ENCODE measurements at places on chromosomes 1 and 21.

DNA sequence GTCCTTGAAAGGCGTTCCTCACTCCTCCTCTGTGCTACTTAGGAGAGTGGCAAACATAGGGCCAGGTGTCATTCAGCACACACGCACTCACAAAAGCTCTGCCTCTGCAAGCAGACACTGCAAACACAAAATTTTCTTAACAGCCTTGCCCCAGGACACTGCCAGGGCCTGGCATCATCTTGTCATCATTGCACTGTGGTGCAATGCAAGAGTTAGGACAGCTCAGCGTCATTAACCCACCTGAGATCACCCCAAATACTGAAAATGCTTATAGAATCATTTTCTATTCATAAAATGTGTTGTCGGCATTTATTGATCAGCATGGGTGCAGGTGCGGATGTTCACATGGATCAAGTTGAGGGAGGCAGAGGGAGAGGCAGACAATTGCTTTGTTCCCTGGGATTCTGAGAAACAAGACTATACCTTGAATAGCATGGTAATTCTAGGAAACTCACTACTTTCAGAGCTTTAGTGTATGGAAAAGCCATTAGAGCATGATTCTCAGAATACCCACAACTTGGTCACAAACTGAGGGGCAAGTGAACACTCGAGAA is 3.0 kb downstream of the ADAM30 start:
- no peak for DNase-seq

DNA sequence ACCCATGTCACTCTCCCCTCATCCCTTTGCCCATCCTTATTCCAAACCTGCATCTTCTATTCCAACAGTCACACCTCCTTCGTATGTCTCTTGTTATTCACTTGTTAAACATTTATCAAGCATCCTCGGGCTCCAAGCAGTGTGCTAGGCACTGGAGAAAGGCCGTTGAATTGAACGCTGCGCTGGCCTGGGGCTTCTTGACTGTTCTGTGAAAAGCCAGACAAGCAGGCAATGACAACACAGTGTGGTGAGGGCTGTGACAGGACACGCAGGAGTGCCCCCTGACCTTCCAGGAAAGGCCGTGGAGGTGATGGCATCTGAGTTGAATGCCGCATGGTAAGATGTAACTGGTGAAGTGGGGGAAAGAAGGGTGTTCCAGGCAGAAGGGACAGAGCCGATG is 19.2 kb downstream of the ETV3 start:
- DNase-seq: no peak

DNA sequence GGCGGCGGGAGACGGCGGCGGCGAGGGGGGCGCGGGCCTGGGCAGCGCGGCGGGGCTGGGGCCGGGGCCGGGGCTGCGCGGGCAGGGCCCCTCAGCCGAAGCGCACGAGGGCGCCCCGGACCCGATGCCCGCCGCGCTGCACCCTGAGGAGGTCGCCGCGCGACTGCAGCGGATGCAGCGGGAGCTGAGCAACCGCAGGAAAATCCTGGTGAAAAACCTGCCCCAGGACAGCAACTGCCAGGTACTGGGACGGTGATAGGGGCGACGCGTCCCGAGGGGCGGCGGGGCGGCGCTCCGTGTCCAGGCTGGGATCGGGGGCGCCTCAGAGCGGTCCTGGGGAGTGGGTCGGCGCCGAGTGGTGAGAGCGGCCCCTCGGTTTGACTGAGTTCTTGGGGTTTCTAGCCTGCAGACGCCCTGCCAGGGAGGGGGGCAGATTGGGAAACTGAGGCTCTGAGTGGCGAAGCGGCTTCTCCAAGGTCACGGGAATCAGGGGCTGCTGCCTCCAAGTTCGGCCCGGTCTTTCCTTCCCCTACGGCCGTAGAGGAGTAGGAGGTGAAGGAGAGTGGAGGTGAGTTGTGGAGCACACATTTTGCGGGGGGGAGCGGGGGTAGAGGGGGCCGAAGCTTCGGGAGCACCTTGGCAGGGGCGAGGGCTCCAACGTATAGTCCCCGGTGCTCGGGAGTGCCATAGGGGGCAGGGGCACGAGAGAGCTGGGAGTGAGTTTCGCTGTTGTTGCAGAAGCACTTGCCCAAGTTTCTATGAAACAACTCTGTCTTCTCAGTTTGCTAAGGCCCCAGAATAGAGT is 508 bp downstream of the RAVER2 start:
- no peak for DNase-seq

DNA sequence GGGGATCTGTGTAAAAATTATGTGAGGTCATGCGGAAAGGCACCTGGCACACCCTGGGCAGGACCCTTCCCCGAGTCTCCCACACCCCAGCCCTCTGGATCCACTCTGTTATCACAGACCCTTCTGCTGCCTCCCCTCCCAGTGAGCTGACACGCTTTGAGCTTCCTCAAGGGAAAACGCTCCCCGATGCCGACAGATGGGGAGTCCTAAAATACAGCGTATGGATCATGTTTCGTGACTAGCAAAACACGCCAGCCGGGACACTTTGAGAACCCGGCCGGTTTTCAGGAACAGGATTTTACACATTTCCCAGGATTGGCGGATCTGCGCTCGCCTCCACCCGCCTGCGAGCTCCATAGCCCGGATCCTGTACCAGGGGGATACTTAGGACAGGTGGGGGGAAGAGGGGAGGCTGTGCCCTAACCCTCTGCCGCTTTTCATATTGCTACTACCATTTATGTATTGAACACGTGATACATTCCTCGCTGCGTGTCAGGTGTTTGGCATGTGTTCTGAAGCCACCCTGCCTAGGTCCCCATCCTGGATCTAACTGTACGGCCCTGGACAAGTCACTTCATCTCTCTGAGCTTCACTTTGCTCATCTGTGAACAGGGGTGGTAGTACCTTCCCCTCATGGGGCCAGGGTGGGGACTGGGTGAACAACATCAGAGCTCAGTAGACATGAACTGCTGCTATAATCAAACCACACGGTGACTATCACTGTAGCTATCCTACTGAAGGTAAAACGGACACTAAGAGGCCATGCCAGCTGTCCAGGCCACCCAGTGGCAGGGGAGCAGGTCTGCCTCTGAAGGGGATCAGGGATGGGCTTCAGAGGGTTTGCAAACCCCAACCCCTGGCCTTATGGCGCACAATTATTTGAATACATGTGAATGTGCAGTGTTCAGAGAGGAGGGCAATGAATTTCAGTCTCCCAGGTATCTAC is 63.2 kb downstream of the SSBP3 start:
- no peak for DNase-seq

GRCh38 chr1:48492392-48492791 is 20.4 kb upstream of the SPATA6 start:
- DNase-seq: no peak

DNA sequence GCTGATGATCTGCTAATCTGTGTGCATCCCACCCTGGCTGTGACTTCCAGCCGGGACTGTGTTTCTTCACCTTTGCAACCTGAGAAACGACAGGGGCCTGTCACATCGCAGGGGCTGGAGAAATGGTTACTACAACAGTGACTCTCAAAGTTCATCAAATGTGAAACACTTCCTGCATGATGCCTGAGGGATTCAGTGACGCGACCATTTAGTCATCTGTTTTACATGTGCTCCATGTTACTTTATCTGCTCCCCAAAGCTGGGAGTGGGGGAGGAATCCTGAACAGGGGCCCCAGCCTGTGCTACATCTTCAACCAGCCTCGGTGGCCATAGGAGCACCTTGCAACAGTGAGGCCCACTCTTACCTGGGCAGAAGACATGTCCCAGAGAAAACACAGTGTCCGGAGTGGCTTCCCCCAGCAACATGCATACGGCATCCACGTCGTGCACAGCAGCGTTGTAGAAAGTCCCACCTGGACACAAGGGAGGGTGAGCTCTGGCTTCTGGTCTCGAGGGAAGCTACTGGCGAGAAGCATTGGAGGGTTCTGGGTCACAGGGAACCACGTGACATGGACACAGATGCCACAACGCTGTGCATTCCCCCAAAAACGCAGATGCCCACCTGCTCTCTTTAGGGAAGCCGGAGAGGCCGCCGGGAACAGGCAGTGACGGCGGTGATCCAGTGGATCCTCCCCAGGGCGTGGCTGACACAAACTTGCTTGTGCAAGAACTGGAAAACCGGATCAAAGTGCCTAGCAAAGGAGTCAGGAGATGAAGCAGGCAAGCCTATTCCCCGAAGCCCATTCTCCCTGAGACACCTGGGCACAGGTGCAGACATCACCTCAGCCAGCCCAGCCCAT is 9.6 kb upstream of the CCDC27 start:
- no peak for DNase-seq

DNA sequence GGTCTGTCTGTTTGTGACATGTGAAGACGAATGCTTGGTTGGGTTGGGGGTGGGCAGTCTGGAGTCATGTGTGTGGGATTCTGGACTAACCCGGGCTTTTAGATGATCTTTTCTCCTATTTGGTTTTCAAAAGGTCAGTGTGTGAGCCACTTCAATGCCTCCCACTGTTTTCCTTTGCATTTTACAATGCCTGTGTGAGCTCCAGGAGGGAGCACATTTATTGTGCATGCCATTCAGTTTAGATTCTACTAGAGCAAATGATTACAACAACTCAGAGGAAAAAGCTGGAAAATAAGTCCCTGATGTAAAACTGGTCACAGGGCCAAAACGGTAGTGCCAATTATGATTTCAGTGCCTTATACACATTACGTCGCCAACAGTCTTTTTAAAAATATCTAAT is 90.9 kb downstream of the LYPLAL1 start:
- no peak for DNase-seq

GRCh38 chr1:162983671-162984425 is 85.3 kb upstream of the RGS4 start:
- no peak for DNase-seq

- DNase-seq: no peak
Observed at GRCh38 chr1:168917309-168917708, 188.3 kb upstream of the DPT start.

- no peak for DNase-seq
Observed at GRCh38 chr21:29306920-29307319, 8.2 kb downstream of the BACH1 start.

GRCh38 chr1:206691604-206692003 is 6.9 kb downstream of the MAPKAPK2 start:
- no peak for DNase-seq

DNA sequence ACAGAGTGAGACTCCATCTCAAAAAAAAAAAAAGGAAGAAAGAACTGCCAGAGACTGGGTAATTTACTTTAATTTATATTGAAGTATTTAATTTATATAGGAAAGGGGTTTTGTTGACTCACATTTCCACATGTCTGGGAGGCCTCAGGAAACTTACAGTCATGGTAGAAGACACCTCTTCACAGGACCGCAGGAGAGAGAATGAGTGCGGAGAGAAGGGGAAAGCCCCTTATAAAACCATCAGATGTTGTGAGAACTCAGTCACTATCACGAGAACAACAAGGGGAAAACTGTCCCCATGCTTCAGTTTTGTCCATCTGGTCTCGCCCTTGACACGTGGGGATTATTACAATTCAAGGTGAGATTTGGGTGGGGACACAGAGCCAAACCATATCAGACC is 25.8 kb upstream of the PPP1R8 start:
- no peak for DNase-seq

DNA sequence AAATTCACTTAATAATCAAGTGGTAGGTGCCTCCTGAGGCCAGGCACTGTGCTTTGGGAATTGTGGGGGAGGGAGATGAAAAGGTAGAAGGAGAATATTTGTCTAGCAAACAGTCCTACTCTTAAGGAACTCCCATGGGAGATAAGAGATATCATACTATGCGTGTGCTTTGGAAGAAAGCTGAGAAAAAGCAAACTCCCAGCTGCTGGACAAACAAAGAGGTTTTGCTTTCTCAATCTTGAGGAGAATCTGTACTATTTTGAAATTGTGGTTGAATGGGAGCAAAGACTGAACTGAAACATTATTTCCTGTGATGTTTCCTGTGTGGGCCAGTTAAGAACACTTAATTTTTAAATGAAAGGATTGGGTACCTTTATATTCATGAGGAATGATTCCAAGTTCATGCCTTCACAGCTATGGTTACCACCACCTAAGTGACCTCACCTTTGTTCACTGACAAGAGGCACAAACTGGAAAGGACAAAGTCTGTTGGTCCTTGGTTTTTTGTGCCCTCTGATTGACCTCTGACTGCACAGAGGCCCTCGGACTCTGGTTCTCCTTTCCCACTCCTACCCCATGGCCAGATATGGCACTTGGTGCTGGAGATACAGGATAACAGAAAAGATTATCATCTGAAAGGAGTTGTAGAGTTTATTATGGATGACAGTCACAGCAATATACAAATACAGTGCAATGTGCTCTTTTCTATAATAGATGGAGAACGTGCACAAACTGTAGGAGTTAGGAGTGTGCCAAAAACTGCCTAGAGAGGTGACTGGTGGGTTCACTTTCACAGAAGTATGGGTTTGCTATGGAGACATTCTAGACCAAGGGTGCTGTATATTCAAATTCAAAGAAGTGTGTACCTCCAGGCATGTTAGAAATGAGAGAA is 1.6 kb downstream of the CD53 start:
- peak; percentile 34 for DNase-seq

DNA sequence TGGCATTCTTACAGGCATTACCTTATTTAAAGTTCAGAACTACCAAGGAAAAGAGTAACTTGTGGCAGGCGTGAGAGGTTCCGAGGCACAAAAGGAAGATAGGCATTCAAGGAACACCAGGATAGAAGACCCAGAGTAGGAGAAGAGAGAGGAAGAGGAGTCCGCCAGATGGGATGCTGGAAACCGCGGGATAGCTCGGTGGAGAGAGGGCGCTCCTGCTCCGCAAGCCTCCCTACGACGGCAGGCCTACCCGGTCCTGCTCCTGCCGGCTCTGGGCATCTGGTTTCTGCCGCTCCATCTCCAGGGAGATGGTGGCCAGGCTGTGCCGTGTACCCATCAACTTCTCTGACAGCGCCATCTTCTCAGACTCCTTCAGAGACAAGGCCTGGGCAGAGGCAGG is 5.4 kb upstream of the NBPF1 start:
- DNase-seq: no peak

DNA sequence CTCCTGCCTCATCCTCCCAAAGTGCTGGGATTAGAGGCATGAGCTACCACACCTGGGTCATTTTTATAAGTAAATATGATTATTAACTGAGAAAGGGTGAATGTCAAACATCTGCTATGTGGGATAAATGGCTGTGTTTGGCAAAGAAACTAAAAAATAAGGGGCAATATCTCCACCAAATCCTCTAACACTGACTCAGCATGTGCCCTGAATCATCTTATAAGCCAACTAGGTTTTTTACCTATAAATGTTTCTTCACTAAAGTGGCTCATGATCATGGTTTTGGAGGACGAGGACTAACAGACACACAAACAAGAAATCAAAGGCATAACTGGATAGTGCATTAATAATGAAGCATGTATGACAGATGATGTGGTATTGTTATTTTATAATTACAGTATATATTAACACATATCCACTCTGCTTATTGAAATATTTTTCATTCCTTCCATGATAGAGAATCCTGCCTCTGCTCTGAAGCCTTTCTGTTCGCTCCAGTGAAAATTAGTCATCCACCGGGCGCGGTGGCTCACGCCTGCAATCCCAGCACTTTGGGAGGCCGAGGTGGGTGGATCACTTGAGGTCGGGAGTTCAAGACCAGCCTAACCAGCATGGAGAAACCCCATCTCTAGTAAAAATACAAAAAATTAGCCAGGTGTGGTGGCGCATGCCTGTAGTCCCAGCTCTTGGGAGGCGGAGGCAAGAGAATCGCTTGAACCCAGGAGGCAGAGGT is 11.7 kb upstream of the ARHGAP29 start:
- DNase-seq: no peak

Data from NK-92 treated with Interleukin-12 subunit alpha and Interleukin-12 subunit beta, amount 100 ng/mL, for 24 hours (cell line).